ENCODE measurements at places on chromosomes 7 and 10.

GRCh38 chr7:5553298-5553877 is 129.8 kb upstream of the TNRC18 start:
- DNase-seq, result no peak

DNA sequence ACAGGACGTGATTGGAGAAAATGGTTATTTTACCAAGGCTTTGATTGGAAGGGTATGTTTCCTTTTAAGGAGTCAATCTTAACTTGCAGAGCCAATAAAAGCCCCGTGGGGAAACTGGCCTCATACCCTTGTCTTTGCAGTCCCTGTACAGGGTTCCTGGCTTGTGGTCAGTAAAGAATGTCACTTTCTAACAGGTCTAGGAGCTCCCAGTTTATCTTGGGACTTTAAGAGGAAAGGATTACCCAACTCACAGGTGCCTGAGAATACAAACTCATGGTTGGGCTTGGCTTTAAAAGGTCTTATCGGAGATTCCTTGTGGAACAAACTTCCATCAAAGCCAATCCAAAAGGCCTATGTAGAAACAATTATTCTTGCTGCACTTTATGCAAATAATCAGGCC is 221.8 kb downstream of the PHF14 start:
- DNase-seq, result no peak

GRCh38 chr10:49012603-49013002 is 73.0 kb upstream of the LRRC18 start:
- peak; percentile 70 for DNase-seq

DNA sequence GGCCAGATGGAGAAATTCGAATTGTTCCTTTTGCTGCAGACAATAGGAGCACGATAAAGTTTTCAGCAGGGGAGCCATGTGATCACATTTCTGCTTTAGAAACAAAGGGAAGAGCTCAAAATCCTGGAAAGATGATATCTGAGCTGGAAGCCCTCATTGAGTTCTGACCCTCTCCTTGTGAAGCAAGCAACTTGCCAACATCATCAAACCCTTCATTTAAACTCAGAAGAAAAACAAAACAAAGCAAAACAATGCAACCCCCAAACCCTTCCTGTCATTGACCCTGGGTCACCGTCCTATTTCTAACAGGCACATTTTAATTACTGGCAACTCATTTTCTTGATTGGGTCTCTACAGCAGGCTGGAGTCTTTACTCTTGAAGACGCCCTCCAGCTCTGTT is 198.3 kb upstream of the ZNF32 start:
- DNase-seq, result no peak

- no peak for DNase-seq
Observed at GRCh38 chr7:32163896-32164295, 93.7 kb upstream of the PDE1C start.

DNA sequence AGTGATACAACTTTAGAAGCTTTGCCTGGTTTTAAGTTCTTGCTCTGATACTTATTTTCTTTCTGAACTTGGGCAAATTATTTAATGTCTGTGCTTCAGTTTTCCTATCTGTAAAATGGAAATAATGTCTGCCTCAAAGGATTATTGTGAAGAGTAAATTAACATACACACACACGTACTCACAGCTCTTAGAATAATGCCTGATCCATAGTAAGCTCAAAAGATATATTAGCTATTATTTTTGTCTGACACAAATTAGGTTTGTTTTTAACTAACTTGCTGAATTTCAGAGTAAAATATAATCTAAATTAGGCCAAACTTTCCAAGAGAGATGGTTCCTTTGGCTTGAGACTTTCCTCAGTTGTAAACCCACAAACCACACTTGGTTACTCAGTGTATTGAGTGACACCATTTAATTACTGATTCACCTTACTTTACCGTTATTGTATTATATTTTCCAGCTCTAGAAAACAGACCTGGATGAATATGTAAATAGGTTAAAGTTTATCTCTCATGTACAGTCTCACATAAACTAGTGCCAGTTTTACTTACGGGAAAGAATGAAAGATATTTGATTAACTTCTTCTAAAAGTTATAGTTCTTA is 50.4 kb downstream of the VTI1A start:
- no peak for DNase-seq

DNA sequence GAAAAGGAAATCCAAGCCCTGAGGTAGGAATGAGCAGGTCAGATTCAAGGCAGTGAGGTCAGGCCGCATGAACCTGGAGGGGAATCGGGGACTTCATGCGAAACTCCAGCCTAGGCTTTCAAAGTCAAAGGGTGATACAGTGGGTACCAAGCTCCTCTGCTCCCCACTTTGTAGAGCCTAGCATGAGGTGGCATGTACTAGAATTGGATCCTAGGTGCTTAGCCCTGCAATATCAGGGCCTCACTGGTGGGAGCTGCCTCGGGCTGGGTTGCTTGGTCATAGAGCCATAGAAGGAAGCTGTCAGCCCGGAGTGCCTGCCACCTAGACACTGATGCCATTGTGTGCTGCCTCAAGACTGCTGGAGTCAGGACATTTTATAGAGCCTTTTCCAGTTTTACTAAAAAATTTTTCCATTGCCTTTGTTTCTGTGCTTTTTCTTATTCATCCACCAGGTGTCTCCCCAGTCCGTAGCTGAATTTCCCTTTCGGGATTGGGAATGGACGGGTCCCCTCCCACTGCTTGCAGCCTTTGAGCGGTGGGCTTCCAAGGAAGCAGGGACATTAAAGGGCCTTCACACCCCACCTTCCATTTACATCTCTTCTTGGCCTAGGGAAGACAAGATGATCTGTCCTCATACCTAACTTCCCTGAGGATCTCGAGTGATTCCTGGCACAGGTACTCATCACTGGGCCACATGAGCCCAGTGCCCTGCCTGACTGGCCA is 5.5 kb upstream of the LZTS2 start:
- peak; percentile 78 for DNase-seq

DNA sequence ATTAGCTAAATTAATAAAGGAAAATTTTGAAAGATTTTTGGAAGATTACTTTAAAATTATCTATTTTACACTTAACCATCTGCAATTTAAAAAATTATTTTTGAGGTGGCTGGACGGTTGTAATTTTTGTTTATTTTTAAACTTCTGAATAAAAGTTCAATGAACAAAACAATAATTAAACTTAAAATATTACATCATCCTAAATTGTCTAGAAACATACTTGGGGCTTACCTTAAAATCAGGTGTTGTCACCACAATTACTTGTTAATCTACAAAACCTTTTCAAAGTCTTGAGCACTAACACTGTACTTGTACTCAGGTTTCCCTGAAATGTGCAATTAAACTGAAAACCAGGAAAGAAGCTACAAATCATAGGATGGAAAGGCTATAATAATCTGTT is 328.3 kb downstream of the NXPH1 start:
- no peak for DNase-seq

DNA sequence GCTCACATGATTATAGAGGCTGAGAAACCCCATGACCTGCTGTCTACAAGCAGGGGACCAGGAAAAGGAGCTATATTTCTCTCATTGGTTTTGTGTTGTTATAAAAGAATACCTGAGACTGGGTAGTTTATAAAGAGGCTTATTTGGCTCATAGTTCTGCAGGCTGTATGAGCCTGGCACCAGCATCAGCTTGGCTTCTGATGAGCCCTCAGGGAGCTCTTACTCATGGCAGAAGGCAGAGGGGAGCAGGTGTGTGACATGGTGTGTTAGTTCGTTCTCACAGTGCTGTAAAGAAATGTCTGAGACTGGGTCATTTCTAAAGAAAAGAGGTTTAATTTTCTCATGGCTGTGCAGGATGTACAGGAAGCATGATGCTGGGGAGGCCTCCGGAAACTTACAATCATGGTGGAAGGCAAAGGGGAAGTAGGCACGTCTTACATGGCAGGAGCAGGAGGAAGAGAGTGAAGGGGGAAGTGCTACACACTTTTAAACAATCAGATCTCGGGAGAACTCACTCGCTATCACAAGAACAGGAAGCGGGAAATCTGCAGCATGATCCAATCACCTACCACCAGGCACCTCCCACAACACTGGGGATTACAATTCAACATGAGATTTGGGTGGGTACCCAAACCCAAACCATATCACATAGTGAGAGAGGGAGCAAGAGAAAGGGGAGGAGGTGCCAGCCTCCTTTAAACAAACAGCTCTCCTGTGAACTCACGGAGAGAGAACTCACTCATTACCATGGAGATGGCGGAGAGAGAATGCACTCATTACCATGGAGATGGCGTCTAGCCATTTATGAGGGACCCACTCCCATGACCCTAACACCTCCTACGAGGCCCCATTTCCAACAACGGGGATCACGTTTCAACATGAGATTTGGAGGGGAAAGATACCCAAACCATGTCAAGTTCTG is 133.4 kb downstream of the JCAD start:
- DNase-seq, result no peak

DNA sequence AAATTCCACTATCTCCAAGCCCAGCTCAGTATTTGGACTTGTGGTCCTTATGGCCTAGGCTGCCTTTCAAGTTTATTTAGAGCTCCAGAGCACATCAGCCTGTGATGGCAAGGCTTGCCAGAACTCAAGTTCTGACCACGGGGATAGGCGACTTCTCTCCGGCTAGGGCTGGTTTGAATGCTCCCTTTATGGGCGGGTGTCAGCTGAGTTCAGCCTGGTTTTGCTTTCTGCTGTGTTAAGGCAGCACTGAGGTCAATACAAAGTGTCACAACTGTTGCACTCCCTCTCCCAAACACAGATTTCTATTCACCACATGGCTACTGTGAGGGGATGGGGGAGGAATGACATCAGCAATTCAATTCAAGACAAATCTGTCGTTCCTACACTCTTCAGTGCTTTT is 318.1 kb upstream of the MYO3A start:
- no peak for DNase-seq

DNA sequence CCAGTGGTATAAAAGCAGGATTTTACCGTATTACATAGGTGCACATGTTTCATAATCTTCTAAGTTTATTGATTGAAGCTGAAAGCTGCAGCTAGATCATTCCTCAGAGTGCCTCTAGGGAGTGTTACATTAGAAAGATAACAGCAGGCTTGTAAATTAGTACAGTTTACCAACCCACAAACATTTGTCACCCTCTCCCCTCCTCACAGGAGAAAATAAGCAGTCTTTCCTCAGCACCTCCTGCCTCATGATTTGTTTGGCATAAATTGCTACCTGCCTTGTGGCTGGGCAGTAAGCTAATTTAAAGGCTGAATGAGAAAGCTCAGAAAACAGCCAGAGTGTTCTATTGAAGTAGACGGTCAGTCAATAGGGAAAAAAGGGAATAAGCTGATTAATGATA is 74.2 kb downstream of the NXPH1 start:
- no peak for DNase-seq

- peak; percentile 66 for DNase-seq
Observed at GRCh38 chr7:7895754-7896153, 72.8 kb upstream of the GLCCI1 start.

GRCh38 chr7:1593091-1593866 is 23.4 kb upstream of the PSMG3 start:
- peak; percentile 61 for DNase-seq

- no peak for DNase-seq
Observed at GRCh38 chr10:51397695-51398094, 301.7 kb downstream of the CSTF2T start.

GRCh38 chr10:107814865-107815487 is 650.5 kb upstream of the SORCS1 start:
- peak; percentile 90 for DNase-seq

DNA sequence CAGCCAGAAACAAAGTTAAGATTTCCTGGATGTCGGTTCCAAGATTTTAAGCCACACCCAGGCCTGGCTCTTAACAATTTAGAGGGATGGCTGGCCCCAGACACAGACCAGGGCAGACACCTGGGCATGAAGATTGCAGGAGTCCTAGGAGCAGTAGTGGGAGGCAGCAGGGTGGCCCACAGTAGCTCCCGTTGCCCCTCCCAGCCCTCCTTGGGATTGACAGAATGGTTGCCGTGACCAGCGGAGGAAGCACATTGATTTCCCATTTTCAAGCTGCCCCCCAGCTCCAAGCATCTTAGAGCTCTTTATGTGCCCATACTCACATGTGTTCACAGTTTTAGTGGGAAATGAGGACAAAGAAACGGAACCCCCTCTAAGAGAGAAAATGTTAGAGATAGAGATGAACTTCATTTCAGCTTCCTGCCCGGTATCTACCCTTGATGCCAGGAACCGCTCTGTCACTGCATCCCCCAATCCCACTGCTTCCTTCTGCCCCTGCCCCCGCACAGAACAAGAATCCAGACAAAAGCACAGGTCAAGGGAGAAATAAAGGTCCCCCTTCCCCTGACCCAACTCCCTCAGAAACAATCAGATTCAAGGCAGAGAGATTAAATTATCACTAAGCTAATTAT is 101.1 kb downstream of the PLXNA4 start:
- peak; percentile 63 for DNase-seq

GRCh38 chr10:3949711-3950110 is 164.7 kb upstream of the KLF6 start:
- no peak for DNase-seq

DNA sequence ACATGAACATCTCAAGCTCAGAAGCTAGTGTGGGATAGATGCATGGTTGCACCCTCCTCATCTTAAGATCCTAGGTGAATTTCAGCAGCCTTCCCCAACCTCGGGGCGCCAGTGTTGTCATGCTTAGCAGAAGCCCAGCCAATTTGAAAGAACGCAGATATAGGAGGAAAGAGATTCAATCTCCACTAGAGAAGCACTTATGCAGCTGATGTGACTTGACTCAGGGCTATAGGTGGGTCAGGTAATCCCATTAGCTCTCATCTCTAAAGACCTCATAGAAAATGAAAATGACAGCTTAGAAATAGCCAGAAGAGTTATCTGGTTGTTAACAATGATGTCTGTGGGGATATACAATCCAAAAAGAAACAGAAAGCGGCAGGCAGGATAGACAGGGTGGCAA is 310.5 kb downstream of the GPAM start:
- no peak for DNase-seq

- DNase-seq, result peak; percentile 87
Observed at GRCh38 chr10:6163364-6164270, 39.1 kb upstream of the PFKFB3 start.

GRCh38 chr10:23384364-23384763 is 39.8 kb upstream of the C10orf67 start:
- no peak for DNase-seq

GRCh38 chr7:1919539-1920265 is 249.6 kb downstream of the ELFN1 start:
- DNase-seq, result no peak

- no peak for DNase-seq
Observed at GRCh38 chr7:20744954-20745446, 41.7 kb downstream of the SP8 start.

- DNase-seq, result no peak
Observed at GRCh38 chr10:45373003-45373575, 927 bp upstream of the ALOX5 start.

GRCh38 chr7:84195295-84196060 is 889 bp upstream of the SEMA3A start:
- DNase-seq, result no peak

GRCh38 chr10:24920907-24921881 is 31.2 kb downstream of the PRTFDC1 start:
- DNase-seq, result peak; percentile 59

DNA sequence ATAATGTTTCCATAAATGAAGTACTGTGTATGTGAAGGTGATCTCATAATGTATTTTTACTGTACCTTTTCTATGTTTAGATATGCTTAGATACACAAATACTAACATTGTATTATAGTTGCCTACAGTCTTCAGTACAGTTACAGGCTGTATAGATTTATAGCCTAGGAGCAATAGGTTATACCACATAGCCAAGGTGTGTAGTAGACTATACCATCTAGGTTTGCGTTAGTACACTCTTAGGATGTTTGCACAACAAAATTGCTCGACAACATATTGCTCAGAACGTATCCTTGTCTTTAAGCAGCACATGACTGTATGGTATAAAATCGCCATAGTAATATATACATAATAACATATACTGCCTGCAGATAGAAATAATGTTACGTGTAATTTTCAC is 42.9 kb downstream of the WAC start:
- no peak for DNase-seq

- no peak for DNase-seq
Observed at GRCh38 chr10:132539431-132539839, 1.8 kb downstream of the INPP5A start.

All from endodermal cell (in vitro differentiated cells).